ENCODE measurements at places on chromosomes 5 and 9.

GRCh38 chr5:109387408-109387974 lies 22.3 kb downstream of the PJA2 start:
- no peak for DNase-seq

DNA sequence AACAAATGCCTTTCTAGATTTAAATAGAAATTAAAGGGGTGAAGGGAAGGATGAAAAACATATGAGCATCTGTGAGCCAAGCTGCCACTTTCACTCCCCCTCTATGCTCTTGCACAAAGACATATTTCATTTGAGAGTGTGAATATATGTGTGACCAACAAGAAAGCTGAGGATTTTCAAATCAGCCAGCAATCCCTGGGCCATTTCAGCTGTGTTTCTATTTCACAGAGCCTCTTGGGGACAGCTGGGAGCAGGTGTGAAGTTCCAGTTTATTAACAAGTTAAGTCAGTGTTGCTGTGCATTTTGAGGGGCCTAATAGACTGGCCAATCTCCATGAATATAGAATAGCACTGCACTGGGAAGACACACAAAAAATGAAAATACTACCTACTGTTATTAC lies 248.7 kb upstream of the RGMB start:
- DNase-seq, result no peak

DNA sequence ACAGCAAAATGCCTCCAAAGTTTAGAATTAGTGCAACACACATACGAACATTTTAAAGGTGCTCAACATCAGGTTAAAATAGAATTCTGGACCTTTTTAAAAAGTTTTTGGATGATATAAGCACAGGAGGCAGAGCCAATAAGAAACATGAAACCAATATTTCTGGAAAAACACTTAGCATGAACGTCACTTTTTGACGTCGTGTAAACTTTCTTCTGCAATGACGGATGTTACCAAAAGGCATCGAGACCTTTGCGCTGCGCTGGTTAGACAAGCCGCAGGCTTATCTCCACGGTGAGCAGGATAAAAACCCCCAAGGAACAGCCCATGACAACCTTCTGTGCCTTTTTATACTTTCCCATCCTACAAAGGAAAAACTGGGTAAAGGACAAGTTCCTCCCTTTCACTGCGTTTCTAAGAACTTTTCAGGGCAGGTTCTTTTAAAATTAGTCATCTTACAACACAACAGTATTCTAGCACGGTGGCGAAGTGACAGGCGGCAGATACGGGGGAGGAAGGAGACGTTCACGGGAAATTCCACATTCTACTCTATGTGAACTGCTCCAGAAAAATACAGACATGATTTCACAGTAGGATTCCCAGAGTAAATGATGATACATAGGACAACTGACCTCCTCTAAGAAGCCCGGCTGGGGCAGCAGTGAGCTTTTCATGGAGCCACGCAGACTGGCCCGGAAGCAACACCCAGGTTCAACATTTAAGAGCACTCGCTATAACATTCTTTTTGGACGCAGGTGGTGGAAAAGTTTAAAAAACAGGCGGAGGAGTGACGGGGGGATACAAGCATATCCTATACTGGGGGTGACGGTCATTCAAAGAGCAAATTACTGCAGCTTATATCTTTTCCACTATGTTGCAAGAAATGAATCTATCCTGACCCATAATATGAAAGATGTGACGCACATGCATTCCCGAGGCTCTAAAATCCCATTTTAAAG lies 52.4 kb downstream of the USP20 start:
- no peak for DNase-seq

- no peak for DNase-seq
Observed at GRCh38 chr5:777756-778161, 6.8 kb downstream of the ZDHHC11B start.

GRCh38 chr9:112224401-112225289 lies 49.5 kb upstream of the SUSD1 start:
- no peak for DNase-seq

GRCh38 chr9:79461712-79462111 lies 110.1 kb upstream of the TLE4 start:
- DNase-seq, result no peak

GRCh38 chr5:35954175-35954574 lies 15.8 kb upstream of the CAPSL start:
- no peak for DNase-seq

GRCh38 chr5:119273391-119273839 lies 82.4 kb upstream of the TNFAIP8 start:
- DNase-seq, result no peak

GRCh38 chr5:177553671-177554429 lies 513 bp downstream of the FAM193B start:
- no peak for DNase-seq

- DNase-seq, result no peak
Observed at GRCh38 chr5:135714126-135714894, 120.2 kb upstream of the SLC25A48 start.

GRCh38 chr5:74667396-74667795 lies 17.6 kb upstream of the HEXB start:
- no peak for DNase-seq

Data from A549 (cell line).